ENCODE measurements at places on chromosomes 7 and 10.

DNA sequence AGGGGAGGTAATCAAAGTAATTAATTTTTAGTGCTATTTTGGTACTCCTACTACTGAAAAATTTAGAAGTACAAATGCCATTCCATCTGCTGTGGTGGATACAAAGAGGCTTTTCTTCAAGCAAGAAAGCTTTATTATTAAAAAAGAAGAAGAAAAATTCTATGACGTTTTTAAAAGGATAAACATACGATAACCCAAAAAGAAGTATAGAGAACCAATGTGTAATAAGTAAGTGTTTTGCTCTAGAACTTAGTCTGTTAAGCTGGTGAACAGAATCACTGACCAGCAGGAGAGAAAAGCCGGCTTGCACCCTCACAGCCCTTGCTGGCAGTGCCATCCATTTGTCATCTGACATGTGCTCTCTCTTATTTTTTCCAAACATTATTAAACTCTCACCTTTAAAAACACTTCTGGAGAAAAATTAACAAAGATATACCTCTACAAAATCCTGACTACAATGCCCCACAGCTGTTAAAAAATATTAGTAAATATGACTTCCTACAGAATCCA is 81.5 kb downstream of the SRPK2 start:
- DNase-seq = no peak

DNA sequence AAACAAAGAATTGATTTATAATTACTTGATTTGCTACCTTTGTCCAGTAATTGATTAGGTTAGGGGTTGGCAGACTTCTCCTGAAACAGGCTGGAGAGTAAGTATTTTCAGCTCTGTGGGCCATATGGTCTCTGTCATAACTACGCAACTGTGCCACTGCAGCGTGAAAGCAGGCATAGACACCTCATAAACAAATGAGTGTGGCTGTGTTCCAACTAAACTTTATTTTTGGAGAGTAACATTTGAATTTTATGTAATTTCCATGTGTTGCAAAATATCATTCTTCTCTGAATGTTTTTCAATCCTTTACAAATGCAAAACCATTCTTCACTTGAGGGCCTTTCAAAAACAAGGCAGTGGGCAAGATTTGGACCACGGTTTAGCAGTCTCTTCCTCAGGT is 76.9 kb downstream of the GALNT17 start:
- no peak for DNase-seq

DNA sequence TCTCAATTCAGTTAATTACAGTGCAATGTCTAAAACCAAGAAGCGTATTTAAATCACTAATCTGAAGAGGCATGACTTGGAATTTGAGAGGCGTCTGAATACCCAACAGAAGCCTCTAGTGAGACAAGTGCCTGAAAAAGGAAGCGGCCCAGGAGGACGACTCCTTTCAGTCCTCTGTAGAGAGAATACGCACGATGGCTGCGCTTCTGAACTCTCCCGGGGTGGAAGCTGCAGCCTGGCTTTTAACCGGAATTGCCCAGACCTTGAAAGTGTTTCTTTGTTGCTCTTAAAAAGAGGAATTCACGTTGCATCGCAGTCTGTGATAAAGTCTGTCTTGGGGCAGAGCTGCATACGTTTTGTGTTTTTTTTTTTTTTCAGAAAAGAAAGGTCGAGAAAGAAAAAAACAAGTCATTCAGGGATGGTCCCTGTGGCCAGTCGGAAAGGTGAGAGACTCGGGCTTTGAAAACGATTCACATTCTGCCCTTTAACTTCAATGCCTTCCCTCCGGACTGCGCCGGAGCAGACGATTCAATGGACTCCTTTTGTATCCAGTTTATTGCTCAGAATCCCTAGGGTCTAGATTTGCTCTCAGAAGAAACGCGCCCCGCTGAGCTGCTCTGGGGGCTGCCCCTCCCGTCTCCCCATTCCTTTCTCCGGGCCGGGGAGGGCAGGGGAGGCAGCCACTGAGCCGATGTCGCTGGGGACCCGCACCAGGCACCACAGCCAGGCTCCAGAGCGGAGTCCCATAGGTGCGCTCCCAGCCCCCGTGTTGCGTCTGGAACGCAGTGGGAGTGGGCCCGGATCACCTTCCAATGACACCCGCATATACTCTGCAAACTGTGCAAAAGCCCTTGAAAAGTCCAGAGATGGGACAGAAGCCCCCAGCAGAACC is 994 bp upstream of the PTF1A start:
- DNase-seq = no peak

GRCh38 chr10:18786478-18786877 is 127.2 kb downstream of the ARL5B start:
- DNase-seq = no peak

GRCh38 chr7:137009404-137009803 is 141.0 kb downstream of the CHRM2 start:
- DNase-seq = no peak

GRCh38 chr7:133345690-133346421 is 93.0 kb downstream of the EXOC4 start:
- no peak for DNase-seq

DNA sequence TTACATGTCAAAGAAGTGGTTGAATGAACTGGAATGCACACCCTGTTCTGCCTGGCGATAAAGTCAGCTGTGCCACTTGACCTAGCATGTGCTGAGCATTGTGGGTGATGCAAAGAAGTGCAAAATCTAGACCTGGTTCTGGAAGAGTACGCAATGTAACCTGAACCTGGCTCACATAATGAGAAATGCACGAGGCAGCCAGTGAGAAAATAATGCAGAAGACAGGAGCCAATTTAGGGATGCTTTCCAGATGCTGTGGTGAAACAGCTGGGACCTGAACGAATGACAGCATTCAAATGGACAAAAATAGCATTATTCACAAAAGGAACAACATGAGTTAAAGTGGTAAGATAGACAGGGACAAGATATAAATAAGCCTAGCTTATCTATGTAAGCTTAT is 402.6 kb downstream of the SORCS1 start:
- no peak for DNase-seq

Data from effector memory CD8-positive, alpha-beta T cell (primary cell).